Glomerular endothelial cell (primary cell): ENCODE measurements at places on chromosomes 5 and 9.

DNA sequence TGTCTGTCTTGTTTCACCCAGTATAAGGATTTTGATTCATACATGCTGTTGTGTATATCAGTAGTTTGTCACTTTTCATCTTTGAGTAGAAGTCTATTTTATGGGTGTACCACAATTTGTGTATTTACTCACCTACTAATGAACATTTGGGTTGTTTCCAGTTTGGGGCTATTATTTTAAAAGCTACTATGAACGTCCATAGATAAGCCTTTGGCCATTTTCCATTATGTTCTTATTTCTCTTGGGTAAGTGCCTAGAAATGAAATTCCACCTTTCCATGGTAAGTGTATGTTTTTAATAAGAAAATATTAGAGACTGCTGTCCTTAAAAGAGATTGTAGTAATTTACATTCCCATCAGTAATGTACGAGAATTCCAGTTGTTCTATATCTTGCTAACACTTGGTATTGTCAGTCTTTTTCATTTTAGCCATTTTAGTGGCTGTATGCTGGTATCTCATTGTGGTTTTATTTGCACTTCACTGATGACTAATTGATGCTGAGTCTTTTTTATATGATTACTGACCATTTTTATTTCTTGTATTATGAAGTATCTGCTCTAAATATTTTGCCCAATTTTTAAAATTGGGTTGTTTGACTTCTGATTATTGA lies 17.9 kb upstream of the PDE8B start:
- no peak for DNase-seq

GRCh38 chr9:17800418-17800817 lies 221.6 kb downstream of the SH3GL2 start:
- no peak for DNase-seq

GRCh38 chr5:14153932-14154731 lies 11.0 kb downstream of the TRIO start:
- no peak for DNase-seq

GRCh38 chr5:150180241-150181026 lies 9.4 kb upstream of the SLC6A7 start:
- no peak for DNase-seq

DNA sequence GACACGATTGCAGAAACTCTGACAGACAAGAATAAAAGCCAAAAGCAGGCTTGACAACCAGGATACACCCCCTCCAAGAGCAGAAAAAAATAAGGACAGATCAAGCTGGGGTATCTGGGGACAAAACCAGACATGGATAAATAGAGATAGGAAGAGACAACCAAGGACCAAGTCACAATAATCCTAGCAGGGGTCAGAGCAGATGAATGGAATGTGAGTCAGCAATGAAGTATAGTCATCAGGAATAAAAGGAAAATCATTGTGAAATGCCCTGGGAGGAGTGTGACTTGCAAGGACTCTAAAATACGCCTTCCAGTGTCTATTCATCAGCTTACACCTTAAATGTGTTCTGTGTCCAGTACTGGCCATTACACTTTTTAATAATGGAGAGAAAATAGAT lies 206.8 kb downstream of the CAAP1 start:
- no peak for DNase-seq

DNA sequence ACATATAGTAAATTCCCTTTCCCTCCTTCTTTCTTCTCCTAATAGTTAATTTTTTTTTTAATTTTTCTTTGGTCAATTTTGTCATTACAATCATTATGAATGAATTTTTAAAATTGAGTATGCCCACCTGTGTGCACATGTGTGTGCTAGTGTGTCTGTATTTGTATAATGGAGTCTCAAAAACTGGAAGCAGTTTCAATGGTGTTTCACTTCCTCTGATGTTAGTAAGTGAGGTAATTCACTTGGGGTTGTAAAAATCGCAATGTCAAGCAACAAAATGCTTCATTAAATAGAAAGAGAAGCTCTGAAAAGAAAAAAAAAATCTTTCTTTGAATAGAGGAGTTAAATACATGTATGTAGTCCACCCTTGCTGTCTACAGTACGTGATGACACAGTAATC lies 1467.6 kb upstream of the NUDT12 start:
- DNase-seq, result no peak

DNA sequence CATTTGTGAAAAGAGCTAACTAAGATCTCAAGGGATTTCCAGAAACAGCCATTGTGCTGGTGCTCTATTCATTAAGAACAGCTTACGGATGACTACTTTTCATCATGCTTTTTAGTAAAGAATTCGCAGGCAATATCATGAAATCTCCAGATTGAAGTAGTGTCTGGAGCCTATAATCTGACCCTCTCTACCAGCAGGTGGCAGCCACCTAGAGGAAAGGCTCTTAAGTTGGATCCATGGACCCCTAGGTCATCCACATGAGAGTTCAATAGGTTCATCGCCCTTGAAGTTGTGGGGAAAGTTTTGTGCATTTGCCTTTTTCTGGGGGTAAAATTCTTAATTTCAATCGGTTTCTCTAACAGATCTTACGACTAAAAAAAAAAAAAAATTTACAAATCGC lies 82.3 kb downstream of the SLC1A3 start:
- DNase-seq, result no peak

GRCh38 chr9:37995961-37996818 lies 72.8 kb downstream of the SHB start:
- DNase-seq, result no peak

DNA sequence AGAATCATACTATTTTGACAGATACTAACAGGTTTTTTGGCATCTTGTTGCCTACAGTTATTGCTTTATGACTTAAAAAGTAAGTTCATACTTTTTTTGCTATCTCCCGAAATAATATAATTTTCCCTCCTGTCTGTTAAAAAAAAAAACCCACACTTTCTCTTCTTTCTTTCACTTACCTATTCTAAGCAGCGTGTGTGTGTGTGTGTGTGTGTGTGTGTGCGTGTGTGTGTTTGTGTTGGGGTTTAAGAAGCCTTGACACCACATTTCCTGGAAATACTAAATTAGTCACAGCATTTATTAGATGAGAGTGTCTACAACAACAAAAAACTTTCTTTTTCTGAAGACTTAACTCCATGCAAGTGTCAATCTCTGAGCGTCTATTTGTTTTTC lies 12.4 kb downstream of the TNFAIP8 start:
- no peak for DNase-seq

DNA sequence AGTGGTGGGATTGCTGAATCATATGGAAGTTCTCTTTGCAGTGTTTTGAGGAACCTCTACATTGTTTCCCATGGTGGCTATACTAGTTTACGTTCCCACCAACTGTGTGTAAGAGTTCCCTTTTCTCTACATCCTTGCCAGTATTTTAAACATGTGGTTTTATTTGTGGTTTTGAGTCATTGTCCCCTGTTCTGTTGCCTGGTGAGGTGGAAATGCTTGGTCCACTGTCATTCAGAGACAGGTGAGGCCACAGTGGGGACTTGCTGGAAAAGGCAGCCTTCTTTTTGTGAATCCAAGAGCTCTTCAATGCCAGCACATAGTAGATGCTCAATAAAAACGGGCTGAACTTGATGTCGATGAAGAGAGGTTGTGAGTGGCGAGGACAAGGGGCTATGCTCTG lies 44.2 kb downstream of the SH3PXD2B start:
- DNase-seq, result no peak

GRCh38 chr9:86966852-86967511 lies 19.7 kb upstream of the GAS1 start:
- DNase-seq, result no peak

DNA sequence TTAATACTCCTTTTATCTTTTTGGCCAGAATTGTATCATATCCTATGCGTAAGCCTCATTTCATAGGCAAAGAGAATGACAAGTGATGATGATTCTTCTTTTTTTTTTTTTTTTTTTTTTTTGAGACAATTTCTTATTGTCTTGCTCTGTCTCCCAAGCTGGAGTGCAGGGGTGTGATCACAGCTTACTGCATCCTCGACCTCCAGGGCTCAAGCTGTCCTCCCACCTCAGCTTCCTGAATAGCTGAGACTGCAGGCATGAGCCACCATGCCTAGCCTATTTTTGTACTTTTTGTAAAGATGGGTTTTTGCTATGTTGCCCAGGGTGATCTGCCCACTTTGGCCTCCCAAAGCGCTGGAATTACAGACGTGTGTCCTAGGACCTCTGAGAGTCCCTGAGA lies 41.9 kb upstream of the C5orf24 start:
- no peak for DNase-seq

DNA sequence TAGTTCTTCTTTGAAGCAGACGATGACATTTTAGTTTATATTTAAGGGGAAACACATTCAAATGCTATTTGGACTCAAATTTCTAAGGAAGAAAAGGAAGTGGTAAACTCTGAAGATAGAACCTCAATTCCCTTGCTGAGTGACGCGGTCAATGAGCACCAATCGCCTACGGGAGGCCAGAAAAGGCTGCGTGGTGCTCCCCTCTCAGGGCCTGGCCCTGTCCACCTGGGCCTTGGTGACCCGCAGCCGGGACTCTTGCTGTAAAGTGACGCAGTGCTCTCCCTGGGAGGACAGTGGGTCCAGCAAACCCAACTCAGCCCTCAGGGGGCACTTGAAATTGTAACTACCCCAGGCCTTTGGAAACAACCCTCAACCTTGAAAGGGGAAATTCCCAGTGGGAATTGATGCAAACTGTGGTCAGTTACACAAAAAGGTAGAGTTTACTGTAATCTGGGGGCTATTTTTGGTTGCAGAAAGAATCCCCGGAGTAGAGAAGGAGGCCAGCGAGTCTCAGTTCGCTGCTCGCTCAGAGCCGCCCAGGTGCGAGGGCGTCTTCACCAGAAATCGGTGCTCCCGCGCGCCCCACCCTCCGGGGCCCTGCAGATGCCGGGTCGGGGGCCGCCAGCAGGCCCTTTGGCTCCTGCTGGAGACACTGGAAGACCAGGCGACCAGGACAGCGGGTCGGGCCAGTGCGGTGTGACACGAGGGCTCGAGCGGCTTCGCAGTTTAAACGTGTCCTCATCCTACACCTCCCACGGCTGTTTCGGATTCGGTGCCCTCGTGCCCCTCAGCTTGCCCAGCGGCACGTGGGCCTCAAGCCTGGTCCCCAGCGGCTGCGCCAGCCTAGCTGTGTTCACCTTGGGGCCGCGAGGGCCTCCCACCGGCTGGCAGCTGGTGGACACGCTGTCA lies 1.4 kb upstream of the ANKRD33B start:
- DNase-seq, result no peak

GRCh38 chr5:145668714-145669113 lies 166.4 kb downstream of the PRELID2 start:
- DNase-seq, result no peak

DNA sequence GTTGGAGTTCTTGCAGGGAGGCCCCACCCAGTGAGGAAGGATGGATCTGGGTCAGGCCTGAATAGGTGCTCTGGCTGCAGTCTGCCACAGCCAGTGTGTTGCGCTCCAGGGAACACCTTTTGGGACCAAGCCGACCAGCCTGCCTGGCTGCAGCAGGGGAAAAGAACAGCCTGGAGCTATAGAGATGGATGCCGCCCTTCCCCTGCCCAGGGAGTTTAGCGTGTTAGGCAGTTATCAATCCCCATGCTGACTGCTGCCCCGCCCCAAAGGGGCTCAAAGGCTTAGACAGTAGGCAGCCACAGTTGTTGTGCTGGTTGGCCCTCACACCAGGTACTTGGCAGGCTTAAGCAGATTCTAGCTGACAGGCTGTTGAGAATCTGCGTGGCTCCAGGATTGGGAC lies 153.4 kb upstream of the ADAMTS19 start:
- no peak for DNase-seq

GRCh38 chr9:130368631-130369103 lies 76.1 kb upstream of the ASS1 start:
- DNase-seq, result no peak

DNA sequence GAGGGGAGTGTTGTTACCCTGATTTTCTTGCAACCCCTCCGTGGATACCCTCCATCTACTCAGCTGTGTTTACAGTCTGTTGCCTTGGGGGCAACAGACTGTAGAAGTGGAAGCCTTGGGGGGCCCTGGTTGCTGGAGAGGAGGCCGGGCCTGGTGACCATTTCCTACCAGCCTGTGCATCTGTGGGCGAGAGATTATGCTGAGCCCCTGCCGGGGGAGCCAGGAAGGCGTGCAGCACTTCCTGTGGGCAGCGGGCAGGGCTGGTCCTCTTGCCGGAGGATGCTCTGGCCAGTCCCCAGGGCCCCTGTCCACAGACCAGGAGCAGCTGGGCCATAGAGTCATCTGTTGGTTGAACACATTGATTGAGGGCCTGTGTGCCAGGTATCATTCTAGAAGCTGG lies 11.1 kb downstream of the ERGIC1 start:
- no peak for DNase-seq

GRCh38 chr9:72574156-72574810 lies 52.9 kb downstream of the TMC1 start:
- DNase-seq, result no peak

GRCh38 chr5:61085885-61086284 lies 76.4 kb downstream of the SMIM15 start:
- no peak for DNase-seq

GRCh38 chr9:110923601-110924000 lies 114.7 kb downstream of the LPAR1 start:
- DNase-seq, result no peak

DNA sequence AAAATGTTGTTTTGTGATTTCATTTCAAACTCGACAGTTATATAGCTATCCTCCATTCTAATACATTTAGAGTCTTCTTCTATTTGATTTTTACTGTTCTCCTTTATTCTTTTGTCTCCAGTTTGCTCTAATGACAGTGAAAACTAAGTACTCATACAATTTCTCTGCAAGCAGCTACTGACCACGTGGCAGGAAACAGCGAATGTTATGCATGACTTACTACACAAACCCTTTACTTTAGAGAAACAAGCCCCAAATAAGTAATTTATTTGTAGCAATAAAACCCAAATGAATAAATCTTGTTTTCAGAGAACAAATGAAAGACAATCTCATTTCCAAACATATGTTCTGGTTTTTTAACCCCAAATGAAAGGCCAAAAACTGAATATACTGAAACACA lies 41.9 kb downstream of the CDH6 start:
- no peak for DNase-seq

GRCh38 chr5:43294226-43294625 lies 19.0 kb downstream of the HMGCS1 start:
- no peak for DNase-seq

DNA sequence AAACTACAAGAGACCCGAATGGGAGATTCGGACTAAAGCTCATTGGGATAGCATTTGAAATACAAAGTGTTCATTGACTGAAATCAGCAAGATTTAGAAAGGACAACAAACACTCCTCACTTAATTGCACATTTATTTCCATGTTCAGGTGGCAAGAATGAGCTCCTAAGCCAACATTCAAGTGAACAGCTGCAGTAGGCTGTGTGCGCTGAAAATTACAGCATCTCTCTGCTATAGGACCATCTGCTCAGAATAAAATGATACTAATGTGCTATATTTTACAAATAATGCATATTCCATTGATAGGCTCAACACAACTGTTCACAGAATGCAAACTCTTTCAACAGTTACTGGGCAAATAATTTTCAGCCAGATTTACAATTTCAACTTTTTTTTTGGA lies 61.8 kb downstream of the ELAVL2 start:
- no peak for DNase-seq

- DNase-seq, result no peak
Measured at GRCh38 chr9:113427629-113428028, 17.1 kb downstream of the C9orf43 start.

GRCh38 chr5:56588131-56588487 lies 227.2 kb upstream of the MAP3K1 start:
- DNase-seq, result no peak

GRCh38 chr5:65874241-65874640 lies 52.1 kb upstream of the ERBIN start:
- no peak for DNase-seq

GRCh38 chr9:137319011-137319738 lies 17.1 kb upstream of the NRARP start:
- DNase-seq, result no peak
